ENCODE measurements at places on chromosomes 1 and 21.

DNA sequence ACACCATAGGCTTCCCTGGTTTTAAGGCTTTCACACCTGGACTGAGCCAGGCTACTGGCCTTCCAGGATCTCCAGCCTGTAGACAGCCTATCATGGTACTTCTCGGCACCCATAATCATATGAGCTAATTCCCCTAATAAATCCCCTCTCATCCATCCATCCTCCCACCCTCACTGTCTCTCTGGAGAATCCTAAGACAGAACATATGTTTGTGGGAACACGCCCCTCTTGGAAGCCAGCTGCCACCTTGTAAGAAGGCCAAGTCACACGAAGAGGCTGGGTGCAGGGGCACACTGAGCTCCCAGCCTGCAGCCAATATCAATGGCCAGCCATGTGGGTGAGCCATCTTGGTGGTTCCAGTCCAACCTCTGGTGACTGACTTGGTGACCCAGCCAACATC lies 7.4 kb downstream of the CLCC1 start:
- DNase-seq, result no peak

GRCh38 chr21:40043423-40043822 lies 176.2 kb downstream of the PCP4 start:
- no peak for DNase-seq

DNA sequence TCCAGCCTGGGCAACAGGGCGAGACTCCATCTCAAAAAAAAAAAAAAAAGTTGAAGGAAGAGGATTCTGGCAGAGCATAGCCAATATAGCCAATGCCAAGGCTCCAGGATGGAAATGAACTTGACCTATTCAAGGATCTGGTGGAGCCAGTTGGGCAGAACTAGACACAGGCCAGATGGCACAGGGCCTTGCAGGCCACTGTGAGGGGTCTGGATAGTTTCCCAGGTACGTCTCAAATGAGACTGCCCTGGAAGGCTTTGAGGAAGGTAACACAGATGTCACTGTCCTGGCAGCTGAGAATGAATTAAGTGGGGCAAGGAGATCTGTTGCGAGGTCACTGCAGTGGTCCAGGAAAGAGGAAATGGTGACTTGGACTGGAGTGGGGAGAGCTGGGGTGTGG lies 12.0 kb upstream of the ARHGEF19 start:
- DNase-seq, result no peak

GRCh38 chr1:206098242-206098919 lies 18.8 kb downstream of the AVPR1B start:
- DNase-seq, result no peak

- DNase-seq, result no peak
Measured at GRCh38 chr21:29082046-29082815, 8.8 kb upstream of the CCT8 start.

GRCh38 chr1:242800521-242800920 lies 276.0 kb upstream of the PLD5 start:
- DNase-seq, result no peak

DNA sequence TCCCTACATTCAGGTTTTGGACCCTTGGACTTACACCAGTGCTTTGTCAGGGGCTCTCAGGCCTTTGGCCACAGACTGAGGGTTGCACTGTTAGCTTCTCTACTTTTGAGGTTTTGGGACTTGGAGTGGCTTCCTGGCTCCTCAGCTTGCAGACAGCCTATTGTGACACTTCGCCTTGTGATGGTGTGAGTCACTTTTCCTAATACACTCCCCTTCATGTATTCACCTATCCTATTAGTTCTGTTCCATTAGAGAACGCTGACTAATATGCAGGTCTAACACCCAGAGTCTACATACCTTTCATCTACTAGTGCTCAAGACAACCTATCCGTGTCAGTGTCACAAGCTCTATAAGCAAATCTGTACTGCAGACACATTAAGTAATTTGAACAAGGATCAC lies 605.3 kb downstream of the KCNT2 start:
- no peak for DNase-seq

DNA sequence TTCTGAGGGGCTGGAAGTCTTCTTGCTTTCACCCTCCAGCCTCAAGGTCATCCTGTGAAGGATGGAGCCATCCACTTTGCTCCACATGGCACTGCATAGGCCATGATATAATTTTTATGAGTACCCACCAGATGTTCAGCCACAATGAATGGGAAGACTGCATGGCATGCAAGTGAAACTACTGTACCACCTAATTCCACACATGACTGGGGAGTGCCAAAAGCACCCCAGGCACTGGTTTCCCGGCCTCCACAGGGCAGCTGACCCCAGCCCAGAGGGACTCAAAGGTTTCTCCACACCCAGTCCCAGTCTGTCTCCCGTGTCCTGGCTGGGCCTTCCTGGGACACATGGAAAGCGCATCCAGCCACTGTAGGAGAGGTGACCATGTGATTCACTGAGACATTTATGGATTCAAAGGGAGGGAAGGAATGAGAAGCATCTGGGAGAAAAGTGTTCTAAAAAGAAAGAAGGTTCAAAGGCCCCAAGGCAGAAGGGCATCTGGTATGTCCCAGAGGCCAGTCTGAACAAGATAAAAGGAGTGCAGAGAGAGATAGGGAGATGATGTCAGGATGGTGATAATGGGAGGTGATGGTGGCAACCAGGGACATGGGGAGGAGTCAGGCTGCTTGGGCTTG lies 12.1 kb downstream of the RHOU start:
- no peak for DNase-seq

Data from NCI-H748 treated with DMSO at 0.1 percent for 48 hours (cell line).